ENCODE measurements at places on chromosomes 1 and 21.

DNA sequence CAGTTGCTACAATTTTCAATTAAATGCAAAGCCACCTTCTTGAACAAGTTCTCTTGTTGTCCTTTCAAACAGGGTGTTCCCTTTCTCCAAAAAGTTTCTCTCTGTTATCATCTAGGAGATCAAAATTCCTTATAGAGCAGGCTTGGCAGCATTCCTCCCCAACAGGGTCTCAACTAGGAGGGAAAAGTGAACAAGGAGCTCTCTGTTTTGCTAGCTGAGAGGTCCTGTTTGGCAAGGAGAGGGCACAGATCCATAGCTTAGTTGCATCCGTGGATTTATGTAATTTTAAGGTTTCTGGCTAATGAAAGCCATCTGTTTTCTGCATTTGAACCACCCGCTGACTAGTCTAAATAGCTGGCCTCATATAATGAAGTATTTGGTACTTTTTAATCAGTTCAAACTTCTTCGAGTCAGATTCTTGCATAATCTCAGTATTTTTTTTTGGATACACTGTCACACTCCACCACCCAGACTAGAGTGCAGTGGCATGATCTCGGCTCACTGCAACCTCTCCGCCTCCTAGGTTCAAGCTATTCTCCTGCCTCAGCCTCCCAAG lies 54.0 kb downstream of the APP start:
- DNase-seq, result peak; percentile 41

GRCh38 chr1:84701376-84701775 lies 11.1 kb upstream of the SSX2IP start:
- no peak for DNase-seq

DNA sequence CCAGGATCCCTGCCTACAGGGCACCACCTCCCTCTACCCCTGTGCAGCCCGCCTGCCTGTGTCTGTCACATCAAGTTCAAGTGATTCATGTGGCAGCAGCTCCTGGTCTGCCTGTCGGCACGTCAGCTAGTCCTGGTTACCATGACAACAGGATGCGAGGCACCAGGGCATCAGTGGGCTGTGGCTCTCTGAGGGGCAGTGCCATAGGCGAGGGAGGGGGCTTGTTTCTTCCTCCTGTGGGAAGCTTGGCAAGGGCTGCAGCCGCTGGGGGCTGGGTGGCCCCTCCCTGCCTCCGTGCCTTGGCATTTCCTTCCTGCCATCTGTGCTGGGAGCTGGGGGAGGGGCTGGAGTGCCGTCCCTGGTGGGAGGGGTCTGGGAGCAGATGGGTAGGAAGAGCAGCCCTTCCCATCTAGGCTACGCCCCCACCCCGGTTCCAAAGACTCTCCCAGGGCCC lies 43.1 kb downstream of the FOXO6 start:
- no peak for DNase-seq

DNA sequence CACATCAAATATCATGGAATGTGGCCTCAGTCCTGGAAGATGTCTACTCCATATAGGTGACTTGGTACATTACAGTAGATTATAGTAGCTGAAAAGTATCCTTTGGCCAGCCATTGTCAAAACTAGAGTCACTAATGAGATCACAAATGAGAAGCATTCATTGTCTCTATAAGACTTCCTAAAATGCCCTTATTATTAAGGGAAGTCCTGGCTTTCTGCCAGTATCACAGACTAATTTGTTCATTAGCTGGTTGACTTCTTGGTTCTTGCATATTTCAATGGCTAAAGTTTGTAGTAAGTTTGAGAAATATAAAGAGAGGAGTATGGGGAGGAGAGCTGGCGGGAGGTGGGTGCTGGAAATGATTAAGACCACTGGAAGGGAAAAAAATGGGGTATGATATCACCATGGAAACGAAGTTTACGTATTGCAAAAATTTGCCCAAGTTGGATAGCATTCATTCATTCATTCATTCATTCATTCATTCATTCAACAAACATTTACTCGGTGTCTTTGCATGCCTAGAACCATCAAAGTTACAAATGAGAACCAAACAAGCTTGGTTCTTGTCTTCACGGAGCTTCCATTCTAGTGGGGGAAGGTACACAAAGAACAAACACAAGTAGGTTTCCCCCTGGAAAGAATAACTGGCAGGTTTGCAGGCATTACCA lies 11.7 kb upstream of the B3GALNT2 start:
- no peak for DNase-seq

- no peak for DNase-seq
These were observed 33.6 kb upstream of the CASZ1 start for GRCh38 chr1:10829965-10830515.

DNA sequence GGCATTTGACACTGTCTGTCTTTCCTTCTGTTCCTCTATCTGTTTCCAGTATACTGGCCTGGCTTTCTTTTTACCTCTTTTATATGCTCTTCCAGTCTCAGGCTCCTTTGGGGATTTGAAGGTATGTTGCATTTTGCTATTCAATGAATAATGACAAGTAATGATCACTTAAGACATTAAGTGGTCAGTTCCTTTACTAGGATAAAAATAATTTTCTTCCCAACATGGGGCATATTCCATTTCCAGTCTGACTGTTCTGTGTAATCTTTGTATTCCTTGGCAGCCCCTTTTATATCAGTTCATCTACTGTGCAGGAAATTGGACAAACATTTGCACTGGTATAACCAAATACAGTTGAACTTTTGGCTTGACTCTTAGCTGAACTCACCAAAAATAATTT lies 15.6 kb downstream of the METTL18 start:
- peak; percentile 42 for DNase-seq

DNA sequence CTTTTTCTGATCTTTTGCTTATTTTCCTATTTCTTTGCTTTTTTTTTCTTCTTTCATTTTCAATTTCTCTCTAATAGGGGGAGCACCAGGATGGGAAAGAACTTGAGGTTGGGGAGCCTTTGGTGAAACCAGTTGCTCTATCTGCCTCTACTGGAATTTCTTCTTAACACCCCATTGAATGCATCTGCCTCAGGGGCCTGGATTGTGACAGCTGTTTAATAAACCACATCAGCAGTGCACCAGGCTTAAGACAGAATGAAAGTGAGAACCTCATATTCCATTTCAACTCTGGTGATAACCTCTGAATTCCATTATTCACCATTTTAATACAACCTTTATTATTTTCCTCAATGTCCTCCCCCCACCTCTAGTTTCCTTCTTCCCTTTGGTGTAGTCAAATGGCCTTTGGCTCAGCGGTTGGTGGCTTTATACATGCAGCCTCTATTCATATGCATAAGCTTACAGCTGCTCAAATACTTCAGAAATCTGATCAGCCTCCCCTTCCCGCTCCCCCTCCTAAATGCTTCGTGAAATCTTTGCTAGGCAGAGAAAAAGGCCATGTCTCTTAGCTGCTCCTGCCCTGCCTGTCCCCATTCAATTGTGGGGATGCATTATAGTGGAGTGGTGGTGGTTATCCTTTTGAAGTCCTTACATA lies 537.3 kb upstream of the PLXNA2 start:
- no peak for DNase-seq

DNA sequence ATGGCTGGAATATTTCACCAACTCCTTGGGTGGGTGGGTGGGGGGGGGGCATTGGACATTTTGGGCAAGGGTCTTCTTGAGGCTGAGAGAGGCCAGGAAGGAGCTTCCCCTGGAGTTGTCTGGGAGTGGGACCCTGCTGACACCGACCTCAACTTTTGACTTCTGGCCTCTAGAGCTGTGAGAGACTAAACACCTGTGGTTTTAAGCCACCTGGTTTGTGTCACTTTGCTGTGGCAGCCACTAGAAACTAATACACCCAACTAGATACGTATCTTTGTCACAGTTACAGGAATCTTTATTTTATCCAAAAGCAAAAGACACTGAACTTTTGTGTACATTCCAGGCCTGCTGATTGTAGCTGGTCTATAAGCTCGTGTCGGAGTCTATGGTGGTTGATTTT lies 9.9 kb upstream of the RIPK4 start:
- no peak for DNase-seq

GRCh38 chr1:170495006-170495405 lies 37.0 kb upstream of the GORAB start:
- DNase-seq, result no peak

DNA sequence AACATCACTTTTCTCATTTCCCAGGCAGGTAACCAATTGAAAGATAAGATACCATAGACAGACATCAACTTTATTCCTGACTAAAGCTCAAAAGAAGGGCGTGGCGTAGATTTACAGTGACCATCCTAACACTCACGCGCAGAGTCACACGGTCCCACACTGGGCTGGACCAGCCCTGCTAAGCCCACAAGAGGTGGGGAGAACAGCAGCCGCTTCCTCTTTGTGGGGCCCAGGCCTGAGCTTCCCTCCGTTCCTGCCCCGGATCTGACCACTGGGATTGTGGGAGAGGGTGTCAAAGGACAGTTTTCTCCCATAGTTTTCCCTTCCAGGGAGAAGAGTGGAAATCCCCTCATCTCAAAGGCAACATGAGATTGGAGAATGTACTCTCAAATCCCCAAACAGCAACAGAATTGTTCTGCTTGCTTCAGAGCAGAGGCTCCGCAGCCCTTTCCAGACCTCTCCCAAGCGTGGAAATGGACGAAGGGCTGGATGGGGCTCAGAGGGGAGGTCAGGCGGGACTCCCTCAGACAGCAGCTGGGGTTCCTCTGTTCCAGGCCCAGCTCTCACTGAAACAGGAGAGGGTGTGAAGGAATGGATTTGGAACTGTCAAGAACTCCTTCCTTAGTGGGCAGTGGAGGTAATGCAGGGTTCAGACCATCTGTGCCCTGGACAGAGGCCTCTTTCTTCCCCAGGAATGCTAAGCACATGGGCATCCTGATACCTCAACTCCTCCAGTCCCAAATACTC lies 33.7 kb downstream of the L1TD1 start:
- no peak for DNase-seq

DNA sequence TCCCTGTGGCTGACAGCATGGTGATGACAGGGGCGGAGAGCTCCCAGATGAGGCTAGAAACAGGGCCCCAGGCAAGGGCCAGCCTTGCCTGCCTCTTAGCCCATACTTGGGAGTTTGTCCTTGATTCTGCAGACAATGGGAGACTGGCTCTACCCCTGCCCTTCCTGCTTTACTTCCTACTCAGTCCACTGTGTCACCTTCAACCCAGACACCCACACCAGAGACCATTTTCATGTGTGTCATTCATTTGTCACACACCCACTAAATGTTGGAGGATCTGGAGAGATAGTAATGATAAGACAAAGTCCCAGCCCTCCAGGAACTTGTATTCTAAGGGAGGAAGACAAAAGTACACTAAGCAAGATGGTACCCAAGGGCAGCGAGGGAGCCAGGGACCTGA lies 43.7 kb downstream of the SYT6 start:
- DNase-seq, result no peak

GRCh38 chr1:64112281-64112680 lies 91.1 kb upstream of the UBE2U start:
- no peak for DNase-seq

- no peak for DNase-seq
These were observed 140.9 kb downstream of the RHOU start for GRCh38 chr1:228876187-228876586.

- DNase-seq, result no peak
These were observed 4.3 kb downstream of the ADAMTSL4 start for GRCh38 chr1:150553392-150554085.

DNA sequence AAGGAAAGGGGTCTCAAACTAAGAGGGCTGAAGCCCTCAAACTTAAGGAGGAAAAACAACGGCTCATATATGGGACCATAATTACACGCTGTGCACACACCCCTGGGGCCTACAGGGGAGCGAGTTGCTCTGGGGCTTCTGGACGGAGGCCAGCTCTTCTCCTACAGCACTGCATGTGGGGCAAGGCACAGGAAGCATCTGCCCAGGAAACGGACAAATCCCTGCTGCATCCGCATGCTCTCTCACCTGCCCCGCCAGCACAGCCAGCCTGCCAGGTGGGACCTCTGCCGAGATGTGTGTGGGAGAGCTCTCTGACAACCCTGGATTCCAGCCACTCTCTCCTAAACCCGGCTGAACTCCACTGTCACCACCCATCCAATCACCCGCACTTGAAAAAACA lies 54.1 kb downstream of the MRPL37 start:
- DNase-seq, result no peak

DNA sequence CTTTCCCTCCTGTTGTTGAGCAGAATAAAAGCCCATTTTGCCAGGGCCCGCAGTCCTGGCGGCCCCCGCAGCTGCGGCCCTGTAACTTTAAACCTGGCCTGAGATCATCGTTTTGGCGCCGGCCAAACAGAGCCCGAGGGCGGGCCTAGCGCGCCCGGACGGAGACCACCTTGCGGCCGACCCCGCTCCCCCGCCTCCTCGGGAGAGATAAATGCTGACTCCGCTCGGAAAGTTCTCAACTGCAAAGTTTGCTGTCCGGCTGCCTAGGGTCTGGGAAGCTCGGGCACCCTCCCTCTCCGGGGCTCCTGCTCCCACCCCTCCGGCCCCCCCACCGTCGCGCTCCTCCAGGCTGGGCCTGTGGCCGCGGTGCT lies at the start of gene PDPN:
Gene PDPN, plus strand, starts transcription at position 238 of the 371 bp plus-strand sequence. CDS start 202 bp downstream, outside the sequence.
- DNase-seq, result no peak

DNA sequence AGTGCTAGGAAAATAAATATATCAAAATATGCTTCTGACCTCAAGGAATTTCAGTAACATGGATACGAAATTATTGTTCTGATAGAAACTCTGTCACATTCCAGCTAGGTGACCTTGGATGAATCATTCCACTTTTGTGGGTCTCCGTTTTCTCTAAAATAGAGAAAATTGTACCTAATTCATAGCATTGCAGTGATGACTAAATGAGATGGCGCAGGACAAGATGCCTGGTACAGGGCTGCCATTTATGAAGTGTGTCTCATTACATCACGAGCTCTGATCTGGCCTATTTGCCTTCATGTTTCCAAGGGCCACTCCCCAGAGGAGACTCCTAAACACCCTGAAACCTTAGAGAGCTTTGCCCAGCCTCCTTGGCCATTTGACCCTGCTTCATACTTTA lies 480.0 kb upstream of the USP24 start:
- DNase-seq, result no peak

All from brain pericyte (primary cell).